T-helper 22 cell (primary cell): ENCODE measurements at places on chromosomes 11 and 22.

DNA sequence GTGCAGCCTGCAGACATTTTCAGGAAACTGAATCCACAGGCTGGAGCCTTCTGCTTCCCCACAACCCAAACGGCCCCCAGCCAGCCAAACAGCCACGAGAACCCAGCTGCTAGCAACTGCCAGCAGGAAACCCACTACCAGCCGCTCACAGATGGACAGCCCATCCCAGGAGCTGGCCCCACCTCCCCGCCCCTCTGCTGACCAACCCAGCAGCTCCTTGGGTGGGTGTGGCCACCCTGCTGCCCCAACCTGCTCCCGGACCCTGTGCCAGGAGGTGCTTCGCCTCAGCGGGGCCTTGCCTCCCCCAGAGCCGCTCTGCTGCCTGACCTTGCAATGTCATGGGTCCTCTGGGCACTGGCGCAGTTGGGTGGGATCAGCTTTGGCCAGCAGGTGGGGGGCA is 8.2 kb upstream of the CCDC188 start:
- DNase-seq, result no peak

- DNase-seq, result peak; percentile 20
Measured at GRCh38 chr11:85752201-85752889, 58.6 kb downstream of the SYTL2 start.

- no peak for DNase-seq
Measured at GRCh38 chr11:10625281-10625981, 57.0 kb upstream of the LYVE1 start.

- no peak for DNase-seq
Measured at GRCh38 chr11:79374727-79375126, 66.1 kb downstream of the TENM4 start.

- DNase-seq, result no peak
Measured at GRCh38 chr11:8006349-8006977, 19.3 kb downstream of the EIF3F start.

- no peak for DNase-seq
Measured at GRCh38 chr11:126352934-126353801, 2.3 kb upstream of the ST3GAL4 start.

DNA sequence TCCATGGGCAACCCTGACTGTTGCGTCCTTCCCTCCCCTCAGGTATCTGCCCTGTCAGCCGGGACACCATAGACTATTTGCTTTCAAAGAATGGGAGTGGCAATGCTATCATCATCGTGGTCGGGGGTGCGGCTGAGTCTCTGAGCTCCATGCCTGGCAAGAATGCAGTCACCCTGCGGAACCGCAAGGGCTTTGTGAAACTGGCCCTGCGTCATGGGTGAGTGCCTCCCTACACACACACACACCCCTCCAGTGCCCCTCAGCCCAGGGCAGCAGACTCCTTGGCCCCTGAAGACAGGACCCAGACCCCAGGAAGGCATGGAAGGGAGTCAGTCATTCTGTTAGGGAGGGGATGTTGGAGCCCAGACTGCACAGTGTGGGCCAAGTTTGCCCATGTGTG is 17.9 kb upstream of the UVRAG start:
- no peak for DNase-seq

GRCh38 chr11:63015521-63016215 is at the start of gene SLC22A8:
Gene SLC22A8 (minus strand): TSS chr11:63015841. CDS start chr11:63014958, 883 bp downstream.
- DNase-seq, result no peak

GRCh38 chr11:12441231-12441861 is 64.0 kb downstream of the PARVA start:
- DNase-seq, result no peak

GRCh38 chr11:35563484-35564244 is 38.2 kb upstream of the PAMR1 start:
- no peak for DNase-seq

DNA sequence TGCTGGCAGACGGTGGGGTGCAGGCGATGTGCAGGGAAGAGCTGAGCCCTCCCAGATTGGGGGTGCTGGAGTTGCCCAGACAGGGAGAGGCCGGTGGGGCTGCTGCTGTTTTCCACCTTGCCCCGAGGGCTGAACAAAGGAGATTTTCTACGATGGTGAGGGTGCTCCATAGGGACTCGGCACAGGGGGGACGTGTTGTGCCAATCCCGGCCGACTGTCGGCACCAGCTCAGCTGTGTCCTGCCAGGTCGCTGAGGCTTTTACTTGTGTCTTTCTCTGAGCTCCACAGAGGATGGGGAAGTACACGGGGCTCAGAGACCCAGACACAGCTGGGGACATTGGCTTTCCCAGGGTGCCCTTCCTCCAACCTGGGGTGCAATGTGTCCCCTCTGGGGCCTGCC is 816.8 kb downstream of the BRD1 start:
- DNase-seq, result no peak

- DNase-seq, result peak; percentile 72
Measured at GRCh38 chr22:36856121-36856791, 4.5 kb upstream of the NCF4 start.

DNA sequence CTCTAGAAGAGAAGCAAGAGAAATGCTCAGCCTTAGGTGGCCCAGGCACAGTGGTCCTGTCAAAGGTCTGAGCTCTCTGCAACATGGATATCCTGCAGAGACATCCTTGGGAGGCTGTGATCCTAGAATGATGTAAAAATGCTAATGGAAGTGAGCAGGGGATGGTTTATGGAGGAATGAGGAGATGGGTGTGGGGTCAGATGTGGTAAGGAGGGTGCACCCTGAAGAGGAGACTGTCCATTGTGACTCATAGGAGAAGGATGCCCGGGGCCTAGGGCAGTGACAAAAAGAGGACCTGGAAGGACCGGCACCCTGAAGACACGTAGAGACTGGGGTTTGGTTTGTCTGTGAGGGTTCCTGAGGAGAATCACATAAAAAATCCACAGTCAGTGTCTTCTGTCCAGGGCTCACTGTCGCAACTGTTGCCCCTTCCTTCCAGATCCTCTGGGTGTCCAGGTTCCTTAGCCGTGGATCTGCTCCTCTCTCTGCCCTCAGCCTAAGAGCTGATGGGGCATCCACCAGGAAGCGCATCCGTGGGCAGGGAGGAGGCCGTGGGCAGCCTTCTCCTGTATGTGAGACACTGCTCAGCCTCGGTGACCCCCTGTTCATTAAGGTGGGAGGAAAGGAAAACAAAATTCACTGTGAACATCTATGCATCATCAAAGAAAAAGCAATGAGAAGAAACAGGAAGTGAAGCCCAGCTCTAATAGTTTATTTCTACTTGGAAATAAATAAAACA is 110.7 kb downstream of the VPREB1 start:
- DNase-seq, result no peak
